ENCODE measurements at places on chromosomes 16 and 17.

DNA sequence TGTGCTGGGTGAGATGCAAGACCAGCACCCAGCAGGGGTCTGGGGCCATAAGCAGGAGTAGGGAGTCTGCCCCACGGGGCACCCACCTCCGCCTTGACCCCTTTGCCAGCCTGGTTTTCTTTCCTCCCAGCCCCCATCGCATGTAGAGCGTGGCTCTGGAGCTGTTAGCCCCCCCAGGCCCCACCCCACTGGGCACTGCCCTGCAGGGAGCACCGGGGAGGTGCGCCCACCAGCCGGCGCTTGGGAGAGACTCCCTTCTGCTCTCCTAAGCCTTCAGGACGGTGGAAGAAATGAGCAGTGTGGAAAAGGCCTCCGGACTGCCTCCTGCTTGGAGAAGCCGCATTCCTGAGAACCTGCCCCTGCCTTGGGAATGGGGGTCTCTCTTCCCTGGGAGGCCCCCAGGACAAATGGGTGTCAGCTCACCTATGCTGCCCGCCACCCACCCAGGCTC is 186.2 kb downstream of the IRF8 start:
- DNase-seq: no peak

- DNase-seq: peak; percentile 52
Observed at GRCh38 chr16:89410794-89411309, 79.5 kb downstream of the ANKRD11 start.

DNA sequence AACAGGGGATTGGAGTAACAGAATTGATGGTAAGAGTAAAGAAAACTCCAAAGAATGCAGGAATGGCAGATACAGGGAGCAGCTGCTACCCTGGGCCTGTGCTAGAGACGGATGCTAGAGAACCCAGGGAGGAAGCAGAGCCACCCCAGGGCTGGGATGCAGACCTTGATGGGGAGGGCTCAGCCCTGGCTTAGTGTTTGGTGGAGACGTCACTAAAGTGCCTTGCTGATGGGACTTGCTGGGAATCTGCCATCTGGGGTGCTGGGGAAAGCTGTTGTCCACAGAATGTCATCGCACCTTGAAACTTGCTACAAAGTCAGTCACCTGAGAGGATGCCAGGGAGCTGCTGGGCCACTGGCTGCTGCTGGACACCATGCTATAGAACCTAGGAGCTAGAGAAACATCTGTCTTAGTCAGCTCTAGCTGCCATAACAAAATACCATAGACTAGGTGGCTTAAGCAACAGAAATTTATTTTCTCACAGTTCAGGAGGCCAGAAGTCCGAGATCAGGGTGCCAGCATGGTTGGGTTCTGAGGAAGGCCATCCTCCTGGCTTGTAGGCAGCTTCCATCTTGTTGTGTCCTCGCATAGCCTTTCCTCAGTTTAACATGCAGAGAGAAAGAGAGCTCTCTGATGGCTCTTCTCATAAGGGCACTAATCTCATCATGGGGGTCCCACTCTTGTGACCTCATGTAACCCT is 15.3 kb downstream of the MT1X start:
- no peak for DNase-seq

DNA sequence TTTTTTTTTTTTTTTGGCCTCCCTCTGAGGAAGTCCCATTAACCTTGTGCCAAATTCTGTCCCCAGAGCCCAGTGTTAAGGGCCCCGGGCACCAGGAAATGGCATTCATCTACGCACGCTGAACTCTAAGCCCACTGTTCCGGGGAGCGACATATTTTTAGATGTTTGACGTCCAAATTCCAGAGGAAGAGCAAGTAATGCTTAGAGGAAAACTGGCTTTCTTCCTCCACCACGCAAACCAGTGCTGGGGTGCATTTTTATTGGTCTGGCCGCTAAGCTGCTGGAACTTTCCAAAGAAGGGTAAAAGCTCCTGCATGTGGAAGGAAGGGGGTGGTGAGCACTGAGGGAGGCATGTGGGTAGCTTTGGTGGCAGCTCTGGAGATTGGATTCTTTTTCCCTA is 8.3 kb downstream of the WFDC1 start:
- DNase-seq: no peak

DNA sequence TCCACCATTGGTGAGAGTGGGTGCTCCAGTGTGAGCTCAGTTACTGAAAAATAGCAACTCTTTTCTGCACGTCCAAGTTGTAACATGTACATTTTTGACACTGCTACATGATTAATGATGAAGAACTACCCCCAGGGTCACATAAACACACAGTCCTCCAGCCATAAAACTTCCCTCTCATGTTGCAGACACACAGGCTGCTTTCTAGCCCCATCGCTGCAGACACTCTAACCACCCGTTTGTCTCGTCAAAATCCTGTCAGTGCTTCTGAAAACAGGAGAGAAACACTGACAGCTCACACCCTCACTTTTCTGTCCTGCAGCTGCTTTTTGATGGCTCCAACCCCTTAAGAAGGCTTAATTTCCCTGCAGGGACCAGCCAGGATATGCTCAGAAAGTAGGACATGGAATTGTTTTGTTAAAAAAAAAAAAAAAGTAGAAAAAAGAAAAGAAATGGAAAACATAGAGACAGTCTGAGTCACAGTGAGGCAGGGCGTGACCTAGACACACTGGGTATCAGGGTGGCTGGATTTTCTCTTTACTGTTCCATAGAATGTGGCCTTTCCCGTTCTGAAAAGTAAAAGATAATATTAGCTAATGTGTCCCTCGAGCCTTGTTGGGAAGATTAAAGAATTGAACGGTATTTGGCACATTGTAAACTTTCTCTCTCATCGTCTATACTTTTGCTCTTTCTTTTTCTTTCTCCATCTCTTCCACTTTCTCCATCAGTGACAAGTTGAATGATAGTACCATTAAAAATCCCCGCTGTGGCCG is 20.7 kb upstream of the CCL5 start:
- no peak for DNase-seq

GRCh38 chr16:69417520-69418199 is 6.8 kb upstream of the CYB5B start:
- DNase-seq: no peak

GRCh38 chr17:62986549-62986948 is 20.5 kb downstream of the TANC2 start:
- DNase-seq: no peak

DNA sequence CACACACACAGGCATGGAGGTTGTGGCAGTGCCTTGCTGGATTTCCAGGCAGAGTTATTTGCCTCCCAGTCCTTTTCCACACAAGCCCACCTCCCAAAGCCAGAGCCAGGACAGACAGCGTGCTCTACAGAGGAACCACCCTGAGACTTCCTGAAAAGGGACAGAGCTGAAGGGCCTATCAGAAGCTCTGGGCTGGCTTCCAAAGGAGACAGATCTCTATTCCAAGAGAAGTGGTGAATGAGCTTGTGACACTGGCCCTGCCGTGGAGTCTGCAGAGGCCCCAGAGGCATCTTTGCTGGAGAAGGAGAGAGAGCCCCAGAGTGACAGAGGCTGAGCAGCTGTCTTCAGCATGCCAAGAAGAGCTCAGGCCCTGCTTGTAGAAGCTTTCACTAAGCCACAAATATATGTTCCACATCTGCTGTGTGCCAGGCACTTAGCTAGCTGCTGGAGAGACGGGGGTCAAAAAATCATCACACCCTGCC is 8.3 kb upstream of the LPCAT2 start:
- DNase-seq: no peak

DNA sequence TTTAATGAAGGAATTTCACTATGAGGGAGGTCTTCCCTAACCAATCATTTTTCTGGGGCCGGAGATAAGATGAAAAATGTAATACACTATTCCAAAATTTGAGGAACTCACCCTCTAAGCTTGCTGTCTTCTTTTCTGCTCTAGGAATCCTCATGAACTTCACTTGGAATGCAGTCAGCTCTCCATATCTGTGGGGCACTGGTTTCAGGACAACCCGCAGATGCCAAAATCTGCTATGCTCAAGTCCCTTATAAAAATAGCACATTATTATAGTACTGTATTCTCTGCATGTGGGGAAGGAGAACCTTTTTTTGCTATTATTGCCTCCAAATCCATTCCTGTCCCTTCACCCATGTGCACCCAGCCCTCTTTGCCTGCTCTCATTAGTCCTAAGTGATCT is 146.0 kb downstream of the ABCA8 start:
- DNase-seq: no peak

DNA sequence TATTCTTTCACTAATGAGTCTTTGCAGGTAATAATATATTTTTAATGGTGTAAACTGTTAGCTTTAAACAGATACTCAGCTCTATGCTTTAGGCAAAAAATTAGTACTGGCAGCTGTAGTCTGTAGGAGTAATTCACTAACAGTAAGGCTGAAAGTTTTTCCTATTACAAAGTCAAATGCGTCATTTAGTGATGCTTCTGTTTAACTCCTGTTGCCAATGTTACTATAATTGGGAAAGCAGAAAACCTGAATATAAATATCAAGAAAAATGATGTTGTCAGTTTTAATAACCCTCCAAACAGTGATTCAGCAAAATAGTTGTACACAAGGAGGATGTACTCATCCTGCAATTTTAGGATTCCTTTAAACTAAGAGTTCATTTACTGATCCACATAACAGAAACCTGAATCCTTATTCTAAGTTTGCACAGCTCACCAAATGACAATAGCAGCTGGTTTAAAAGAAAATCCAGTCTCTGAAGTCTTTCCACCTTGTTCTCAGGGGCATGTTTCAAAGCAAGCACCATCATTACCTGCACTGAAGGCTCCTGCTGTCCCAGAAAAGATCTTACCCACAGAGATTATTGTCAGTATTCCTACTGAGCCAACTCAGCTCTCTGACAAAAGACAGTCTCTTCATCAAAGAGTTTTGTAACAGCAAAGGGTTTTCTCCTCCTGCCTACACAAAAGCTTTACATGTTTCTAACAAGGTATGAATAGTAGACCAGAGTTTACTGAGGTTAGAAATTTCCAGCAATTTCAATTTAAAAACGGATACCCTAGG is 4.2 kb downstream of the CDR2 start:
- DNase-seq: no peak

DNA sequence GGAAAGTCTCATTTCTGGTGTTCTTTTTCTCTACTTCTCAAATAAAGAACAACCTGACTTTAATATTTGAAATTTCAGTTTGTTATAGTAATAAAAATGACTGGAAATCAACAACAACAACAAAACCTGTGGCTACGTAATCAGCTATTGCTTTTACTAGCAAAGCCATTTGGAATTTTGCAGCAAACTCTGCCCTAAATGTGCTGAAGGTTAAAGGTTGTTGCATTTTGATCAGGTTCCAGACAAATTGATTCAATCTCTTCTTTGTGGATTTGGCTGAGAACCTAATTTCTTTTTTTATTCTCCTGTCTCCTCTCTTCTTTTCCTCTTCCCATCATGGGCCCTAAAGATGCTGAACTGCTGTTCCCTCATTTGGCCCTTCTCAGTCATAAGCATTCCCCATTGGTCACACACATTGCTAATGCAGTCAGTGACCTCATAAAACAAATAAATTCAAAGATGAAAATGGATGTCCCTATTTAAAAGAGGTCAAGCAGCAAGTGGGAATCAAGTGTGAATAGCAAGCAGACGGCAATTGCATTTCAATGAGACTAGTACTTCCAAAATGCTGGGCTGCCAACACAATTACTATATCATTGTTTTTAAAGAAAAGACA is 795.1 kb upstream of the CDH8 start:
- DNase-seq: no peak

GRCh38 chr16:84455031-84455430 is 49.4 kb downstream of the MEAK7 start:
- DNase-seq: no peak

- no peak for DNase-seq
Observed at GRCh38 chr17:80389011-80389995, 25.7 kb upstream of the ENDOV start.

GRCh38 chr17:12731839-12732238 is 57.5 kb upstream of the ARHGAP44 start:
- DNase-seq: no peak

GRCh38 chr17:2750721-2751120 is 1.3 kb upstream of the CCDC92B start:
- DNase-seq: no peak

DNA sequence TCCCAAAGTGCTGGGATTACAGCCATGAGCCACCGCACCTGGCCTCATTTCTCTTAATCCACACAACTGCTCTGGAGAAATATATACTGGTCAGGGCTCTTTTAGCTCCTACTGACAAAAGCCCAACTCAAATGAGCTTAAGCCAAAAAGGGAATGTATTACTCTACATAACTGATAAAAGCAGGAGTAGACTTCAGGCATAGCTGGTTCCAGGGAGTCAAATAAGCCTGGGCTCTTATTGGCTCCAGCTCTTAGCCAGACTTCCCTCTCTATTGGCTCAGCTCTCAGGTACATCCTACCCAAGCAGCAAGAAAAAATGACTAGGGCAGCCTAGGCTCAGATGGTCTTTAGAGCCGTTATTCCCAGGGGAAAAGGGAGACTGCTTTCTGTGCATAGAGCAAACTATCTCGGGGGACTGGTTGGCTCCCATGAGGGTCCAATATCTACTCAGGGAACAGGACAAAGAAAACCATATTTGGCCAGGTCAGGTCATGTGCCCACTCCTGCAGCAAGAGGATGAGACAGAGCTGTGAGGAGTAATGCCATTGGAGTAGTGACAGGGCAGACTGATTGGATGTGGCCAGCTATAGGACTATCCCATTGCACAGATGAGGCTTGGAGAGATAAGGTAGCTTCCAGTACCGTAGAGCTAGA is 21.2 kb downstream of the TBX2 start:
- DNase-seq: no peak

- DNase-seq: no peak
Observed at GRCh38 chr16:66728804-66729203, 22.6 kb downstream of the DYNC1LI2 start.

DNA sequence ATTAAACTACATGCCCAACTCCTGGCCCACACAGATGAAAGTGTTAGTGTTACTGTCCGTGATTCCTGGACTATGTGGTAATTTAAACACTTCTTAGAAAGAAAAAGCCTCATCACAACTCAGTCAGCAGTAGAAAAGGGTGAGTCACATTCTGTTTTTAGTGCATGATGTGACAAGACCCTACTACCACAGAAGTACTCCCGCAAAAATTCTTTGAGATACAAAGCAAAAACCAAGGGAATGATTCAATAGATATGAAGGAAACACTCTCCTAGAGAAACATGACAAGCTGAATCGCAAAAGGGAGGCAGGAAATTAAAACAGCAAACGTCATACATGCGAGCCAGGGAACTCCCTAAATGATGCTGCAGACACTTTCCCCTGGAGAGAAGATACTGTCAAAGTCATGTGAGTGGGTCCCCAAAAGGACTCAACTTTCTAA is 14.4 kb downstream of the SNN start:
- DNase-seq: no peak

DNA sequence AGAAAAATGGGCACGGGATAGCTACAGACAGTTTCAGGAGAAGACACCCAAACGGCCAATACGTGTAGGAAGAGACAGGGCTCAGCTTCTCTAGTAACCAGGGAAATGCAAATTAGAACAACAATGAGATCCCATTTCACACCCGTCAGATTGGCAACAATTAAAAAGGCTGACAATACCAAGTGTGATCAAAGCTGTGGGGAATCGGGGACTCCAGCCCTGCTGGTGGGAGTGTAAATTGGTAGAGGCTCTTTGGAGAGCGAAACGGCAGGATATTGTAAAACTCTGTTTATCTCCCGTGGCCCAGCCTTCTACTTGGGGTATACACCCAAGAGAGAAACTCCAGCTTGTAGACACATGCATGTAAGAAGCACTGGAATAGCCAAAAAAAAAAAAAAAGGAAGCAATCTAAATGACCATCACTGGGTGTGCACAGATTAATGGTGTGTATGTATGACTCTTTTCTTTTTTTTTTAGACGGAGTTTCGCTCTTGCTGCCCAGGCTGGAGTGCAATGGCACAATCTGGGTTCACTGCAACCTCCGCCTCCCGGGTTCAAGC is 27.5 kb downstream of the MYBBP1A start:
- no peak for DNase-seq

GRCh38 chr17:69654981-69655855 is 240.7 kb downstream of the MAP2K6 start:
- no peak for DNase-seq

Data from naive thymus-derived CD8-positive, alpha-beta T cell (primary cell).